Activated naive CD4-positive, alpha-beta T cell (primary cell): ENCODE measurements at places on chromosomes 12 and 14.

- DNase-seq, result no peak
Measured at GRCh38 chr12:121513464-121514183, 67.2 kb downstream of the KDM2B start.

DNA sequence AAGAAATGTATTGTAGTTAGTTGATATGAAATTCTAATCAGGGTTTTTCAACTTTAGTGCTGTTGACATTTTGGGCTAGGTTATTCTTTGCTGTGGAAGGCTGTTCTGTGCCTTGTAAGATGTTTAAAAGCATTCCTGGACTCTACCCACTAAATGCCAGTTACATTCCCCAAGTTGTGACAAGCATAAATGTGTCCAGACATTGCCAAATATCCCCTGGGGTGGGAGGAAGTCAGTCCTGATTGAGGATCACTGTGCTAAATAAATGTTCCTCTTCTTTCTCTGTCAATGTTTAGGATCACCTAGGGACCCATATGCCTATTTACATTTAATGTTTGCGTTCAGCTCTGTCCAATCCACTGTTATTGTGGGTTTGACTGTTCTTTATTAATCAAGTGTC is 268.3 kb downstream of the TMTC2 start:
- no peak for DNase-seq

DNA sequence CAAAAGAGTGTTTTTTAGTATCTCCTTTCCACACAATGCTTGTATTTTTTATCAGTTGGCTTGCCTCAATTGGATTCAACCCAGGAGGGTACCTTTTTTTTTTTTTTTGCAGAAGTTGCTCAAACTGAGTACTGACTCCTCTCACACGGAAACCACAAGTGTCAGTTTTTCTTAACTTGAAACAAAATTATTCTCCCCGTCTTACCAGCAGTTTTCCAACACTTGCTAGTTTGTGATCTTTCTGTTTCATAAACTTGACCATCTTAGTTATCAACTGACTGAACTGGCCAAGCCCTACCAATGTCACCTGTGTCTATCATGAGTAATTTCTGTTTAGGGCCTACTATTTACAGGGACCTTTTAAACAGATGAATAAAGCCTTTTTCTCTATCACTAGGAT is 34.1 kb upstream of the ITPR2 start:
- no peak for DNase-seq

DNA sequence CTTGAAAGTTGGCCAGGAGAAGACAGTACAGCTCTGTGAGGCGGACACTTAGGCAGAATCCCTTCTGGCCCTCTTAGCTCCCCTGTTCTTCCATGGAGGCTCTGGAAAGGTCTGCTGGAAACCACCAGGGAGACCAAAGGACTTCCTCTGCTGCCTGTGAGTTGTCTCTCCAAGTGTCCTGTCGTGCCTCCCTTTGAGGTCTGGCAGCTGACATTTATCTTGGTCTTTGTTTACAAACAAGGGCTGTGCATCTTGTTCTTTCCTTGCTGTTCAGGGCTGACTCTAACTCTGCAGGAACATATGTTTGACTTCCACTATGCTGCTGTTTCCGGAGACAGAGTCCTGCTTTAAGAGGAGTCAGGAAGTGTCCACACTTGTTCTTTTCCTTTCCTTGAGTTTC is 159.9 kb upstream of the FRMD6 start:
- DNase-seq, result no peak

DNA sequence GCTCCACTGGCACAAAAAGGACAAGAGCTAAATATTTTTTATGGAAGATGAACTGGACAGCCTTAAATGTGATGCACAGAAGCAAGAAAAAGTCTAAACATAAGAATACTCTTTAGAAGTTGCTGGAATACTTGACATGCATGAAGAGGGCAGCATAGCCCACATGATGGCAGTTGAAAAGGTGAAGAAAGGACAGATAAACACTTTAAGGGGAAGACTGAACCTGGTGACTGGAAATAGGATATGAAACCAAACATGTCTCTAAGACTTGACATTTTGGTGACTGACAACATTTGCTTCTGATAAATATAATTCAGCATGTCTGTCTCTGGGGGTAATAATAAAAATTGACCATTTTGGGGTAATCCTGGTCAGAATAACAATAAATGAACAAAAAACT is 273.1 kb downstream of the CCDC91 start:
- no peak for DNase-seq

DNA sequence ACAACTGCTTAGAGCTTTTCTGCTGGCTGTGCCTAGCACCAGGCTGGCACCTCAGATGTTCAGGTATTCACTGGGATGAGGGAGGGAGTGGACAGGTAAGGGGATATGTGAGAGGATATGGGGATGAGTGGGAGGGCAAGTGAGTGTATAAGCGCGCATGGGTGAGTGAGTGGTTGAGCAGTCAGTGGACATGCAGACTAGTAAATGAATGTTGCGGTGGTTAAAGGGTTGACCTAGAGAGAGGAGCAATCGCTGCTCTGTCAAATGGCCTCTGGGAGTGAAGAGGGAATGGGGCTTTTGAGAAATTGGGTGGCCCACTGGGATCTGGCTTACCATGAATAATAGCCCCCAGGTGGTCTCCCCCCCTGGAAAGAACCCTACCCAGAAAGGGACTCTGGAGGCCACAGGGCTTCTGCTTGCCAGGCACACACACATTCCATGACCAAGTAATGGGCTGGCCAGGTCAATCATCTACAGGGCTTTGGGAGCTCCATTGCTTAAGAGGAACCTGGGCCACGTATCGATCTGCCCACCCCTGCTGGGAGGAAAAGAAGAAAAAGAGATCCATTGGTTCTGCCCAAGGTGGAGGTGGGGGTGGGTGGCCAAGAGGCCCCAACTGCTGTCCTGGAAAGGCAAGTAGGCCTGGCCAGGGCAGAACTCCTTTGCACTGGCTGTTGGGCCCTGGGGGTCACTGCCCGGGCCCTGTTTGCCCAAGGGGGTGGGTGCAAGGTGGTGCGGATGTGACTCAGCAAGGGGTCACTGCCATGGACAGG is 30.8 kb upstream of the ZFP36L1 start:
- DNase-seq, result no peak

- no peak for DNase-seq
Measured at GRCh38 chr14:22315336-22315735, 273.7 kb downstream of the DAD1 start.

DNA sequence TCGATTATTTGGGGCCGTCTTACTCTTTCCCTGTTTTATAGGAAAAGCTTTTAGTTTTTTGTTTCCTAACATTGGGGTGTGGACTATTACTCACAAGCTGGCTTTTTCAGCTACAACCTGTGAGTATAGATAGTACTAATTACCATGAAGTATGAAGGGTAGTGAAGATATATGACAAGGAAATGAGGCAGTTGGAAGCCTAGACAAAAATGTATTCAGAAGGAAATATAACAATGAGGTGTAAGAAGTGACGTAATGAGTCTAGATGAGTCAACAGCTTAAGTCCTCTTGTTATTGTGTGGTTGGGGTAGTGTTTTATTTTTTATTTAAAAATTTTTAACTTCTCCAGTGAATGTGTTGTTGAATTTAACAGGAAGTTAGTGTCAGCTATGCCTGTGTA is 804.5 kb downstream of the NRXN3 start:
- no peak for DNase-seq

- no peak for DNase-seq
Measured at GRCh38 chr14:89033756-89034155, 209.3 kb downstream of the TTC8 start.

- no peak for DNase-seq
Measured at GRCh38 chr14:64738281-64738804, 34.1 kb downstream of the PLEKHG3 start.

DNA sequence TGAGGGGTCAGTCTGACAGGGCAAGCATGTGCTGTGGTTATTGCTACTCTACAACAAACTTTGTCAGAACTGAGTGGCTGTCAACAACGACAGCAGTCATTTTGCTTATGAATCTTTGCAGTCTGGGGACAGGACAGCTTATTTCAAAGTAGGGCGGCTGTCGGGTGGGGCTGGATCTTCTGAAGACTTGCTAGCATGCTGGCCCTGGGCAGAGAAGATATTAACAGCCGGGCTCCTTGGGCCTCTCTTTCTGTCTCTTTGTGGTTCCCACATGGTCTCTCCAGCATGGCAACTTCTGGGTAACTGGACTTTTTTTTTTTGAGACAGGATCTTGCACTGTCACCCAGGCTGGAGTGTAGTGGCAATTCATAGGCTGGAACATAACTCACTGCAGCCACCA is 33.9 kb upstream of the ALDH2 start:
- no peak for DNase-seq

- DNase-seq, result no peak
Measured at GRCh38 chr14:39946807-39947206, 514.6 kb upstream of the FBXO33 start.

DNA sequence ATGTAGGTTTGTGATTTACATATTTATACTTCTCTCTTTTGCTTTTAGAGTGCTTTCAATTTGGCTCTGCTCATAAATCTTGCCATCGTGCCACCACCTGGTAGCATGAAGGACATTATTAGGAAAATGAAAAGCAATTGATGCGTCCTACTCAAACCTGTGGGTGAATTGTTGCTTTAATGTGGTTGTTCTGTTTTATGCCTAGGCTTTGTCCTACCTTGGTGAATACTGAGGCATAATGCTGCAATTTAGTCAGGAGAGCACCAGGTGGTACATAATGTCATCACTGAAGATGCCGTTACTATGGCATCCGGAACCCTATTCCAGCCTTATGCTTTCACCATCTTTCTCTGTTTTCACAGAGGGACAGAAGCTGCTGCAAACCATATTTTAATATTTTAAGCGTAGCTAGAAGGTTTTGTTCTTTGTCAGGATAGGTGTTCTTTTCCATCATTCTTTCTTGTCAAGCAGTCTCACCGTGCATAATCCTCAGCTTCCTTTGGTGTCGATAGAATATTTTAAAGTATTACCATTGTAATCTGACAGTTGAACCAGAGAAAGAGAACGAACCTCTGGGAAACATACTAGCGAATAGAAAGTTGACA is 68.5 kb upstream of the PKP2 start:
- DNase-seq, result no peak

DNA sequence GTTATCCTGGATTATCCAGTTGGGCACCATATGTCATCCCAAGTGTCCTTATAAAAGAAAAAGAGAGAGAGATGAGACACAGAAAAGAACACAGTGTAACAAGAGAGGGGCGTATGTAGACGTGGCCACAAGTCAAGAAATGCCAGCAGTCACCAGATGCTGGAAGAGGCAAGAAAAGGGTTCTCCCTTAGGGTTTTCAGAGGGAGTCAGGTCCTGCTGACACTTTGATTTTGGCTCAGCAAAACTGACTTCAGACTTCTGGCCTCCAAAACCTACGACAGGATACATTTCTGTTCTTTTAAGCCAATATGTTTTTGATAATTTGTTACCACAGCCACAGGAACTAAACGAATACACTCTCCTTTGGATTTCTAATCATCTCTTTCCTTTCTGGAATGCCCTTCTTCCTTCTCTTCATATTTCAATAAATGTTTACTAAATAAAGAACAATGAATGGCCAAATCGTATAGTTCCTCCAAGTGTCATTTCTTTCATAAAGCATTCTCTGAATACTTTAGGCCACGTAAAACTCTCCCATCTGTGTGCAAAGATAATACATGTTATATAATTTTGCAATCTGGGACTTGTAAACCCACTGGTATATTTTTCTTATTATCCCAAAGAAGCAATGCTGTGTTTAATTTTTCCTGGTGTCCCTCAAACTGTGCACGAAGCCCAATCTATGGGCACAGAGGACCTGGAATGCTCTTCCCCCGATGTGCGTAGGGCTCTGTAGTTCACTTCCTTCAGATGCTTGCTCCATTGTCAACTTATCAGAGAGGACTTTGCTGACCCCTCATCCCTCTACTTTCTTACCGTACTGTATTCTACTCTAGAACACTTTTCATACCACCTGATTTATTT is 303.6 kb downstream of the CEP128 start:
- DNase-seq, result no peak

DNA sequence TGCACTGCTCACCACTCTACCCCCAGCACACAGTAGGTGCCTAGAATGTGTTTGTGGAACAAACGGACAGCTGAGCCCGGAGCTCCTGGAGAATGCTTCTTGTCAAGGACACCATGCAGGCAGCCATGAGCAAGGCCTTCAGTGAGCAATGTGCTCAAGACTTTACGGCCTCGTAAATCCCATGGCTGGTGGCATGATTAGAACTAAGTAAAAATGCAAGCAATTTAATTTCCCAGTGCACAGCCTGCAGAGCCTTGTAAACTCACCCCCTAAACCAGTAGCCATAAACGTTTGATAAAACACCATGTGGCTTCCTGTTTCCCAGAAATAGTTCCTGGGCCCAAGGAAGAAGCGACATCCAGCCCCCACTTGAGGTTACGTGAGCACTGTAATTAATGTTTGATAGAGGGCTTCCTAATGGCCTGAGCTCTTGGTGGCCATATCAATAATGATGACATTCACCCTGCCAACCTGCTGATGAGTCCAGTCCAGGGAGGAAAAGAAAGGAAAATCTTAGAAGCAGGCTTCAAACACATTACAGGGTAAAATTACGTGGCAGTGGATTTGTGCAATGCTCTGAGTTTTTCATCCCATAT is 36.4 kb upstream of the FICD start:
- no peak for DNase-seq

DNA sequence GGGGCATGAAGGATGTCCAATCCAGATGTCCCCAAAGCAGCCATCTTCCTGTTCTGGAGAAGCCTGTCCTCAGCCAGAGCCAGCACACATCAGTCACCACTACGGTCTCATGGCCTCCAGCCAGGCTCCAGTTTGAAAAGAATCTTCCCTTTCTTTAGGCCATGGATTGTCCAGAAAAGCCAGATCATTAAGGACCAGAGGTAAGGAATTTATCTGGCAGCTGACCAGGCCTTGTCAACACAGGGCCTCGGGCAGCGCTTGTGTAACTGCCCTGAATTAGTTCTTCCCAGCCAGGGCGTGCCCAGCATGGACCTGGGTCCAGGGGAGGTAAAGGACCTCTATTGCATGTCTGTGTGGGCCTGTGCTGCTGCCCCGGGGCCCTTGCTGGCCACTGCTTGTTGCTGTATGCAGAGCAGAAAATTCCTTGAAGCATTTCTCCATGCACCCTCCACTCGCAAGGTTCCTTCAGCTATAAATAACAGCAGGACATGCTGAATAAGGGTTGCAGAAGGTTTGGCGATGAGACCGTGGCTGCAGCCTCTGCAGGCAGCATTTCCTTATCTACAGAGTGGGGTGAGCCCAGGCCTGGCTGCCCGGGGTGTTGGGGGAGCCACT is 21.7 kb upstream of the VPS37B start:
- no peak for DNase-seq

DNA sequence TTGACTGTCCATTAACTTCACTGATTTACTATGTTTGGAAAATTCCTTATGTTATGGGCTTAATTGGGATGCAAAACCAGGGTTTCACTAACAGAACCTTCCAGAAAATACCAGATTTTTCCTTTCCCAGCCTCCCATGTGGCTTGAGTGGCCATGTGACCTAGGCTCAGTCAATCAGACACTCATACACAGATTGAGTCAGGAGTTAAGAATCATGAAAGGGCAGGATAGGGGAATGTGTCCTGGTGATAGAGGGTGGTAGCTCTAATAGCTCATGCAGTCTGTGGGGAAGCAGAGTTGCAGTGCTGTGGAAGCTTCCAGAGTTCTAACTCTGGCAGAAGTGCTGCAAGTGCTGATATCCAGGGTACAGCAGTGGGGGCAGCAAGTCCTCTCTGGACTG is 134.1 kb upstream of the IFNG-AS1 start:
- no peak for DNase-seq
